ENCODE measurements at places on chromosomes 16 and 17.

- DNase-seq: no peak
Measured at GRCh38 chr17:74846621-74847020, 13.1 kb downstream of the GRIN2C start.

DNA sequence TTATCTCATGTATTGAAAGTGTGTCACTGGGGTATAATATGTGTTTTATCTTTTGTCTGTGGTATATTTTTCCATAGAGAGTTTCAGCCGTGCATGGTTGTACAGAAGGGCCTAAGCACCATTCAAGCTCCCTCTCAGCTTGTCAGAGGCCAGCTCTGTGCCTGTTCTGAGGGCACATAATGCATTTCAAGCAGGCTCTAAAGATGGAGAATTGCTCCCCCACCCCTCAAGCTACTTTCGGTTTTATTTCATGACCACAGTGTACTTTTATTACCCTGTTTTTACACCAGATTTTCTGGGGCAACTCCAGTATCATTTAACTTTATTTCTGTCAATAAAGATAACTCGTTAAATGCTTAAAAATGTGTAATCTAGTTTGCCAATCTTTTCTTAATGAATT lies 131.7 kb downstream of the SHISA6 start:
- DNase-seq: no peak

GRCh38 chr17:38719943-38720641 lies 10.0 kb upstream of the CISD3 start:
- no peak for DNase-seq

DNA sequence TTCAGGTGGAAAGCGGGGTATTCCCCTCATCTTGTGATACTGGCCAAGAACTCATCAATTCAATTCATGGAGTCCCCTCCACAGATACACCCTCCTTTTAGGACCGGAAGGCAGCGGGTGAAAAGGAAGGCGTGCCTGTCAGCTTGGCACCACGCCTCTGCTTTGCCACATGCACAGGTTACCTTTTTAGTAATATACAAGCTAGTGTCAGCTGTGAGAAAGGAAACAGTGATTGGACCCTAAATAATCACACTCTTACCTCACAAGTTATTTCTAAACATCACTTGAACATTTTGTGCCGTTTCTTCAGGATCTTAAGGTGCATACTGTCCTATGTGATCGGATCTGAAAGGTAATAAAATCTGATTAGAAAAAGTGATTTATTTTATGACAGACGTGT lies 15.7 kb downstream of the ZDHHC7 start:
- DNase-seq: no peak

- no peak for DNase-seq
Measured at GRCh38 chr17:31480904-31481782, 89.7 kb downstream of the RAB11FIP4 start.

DNA sequence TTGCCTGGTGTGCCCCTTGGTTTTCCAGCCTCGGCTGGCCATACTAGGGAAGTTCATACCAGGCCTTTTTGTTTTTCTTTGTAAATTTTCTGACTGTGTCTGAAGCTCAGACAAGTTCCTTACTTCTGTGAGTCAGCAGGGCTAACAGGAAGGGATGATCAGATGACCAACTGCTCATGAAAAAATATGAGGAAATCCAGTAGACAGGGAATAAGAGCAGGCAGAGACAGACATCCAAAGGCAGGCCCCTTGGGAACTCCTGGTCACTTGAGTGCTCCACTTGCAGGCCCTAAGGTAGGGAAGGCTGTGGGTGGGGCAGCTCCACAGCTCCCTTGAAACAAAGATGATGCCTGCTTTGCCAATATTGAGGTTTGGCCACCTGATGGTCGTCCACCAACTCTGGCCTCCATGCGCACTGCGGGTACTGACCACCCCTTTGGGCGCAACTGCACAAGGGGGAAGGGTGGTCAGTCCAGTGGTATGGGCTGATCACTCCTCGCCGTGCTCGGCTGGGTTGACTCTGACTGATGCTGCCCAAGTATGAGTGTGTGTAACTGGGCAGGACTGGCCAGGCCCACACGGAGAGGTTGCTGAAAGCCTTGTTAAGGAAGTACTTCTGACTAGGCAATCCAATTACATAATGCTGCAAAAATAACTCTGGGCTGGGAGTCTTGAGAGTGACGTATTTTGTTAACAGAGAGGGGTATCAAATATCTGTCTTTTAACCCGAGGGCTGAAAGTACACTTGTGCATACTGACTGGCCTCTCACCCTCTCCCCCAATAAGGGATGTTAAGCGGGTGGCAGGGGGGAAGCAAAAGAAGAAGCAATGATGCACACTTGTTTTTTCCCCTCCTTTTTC lies 20.8 kb upstream of the ZFHX3 start:
- peak; percentile 83 for DNase-seq

- no peak for DNase-seq
Measured at GRCh38 chr17:82390860-82391435, 19.4 kb downstream of the UTS2R start.

DNA sequence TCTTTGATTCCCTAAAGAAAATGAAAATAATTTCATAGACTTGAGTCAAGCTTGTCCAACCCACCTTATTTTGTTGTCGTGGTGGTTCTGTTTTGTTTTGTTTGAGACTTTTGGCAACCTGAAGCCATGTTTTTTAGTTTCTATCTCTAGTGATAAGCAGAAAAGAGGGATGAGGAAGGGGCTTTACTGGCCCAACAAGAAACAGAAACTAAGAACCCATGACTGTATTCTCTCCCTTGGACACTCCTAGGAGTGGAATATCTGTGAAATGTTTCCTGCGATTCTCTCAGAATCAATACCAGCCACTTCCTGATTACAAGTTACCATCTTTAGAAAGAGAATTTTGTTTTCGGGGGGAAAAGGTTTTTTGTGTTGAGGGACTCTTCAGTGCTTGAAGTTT lies 207.5 kb downstream of the PRKCA start:
- DNase-seq: no peak

GRCh38 chr17:32783602-32784001 lies 93.3 kb downstream of the MYO1D start:
- peak; percentile 83 for DNase-seq

GRCh38 chr16:55872130-55872529 lies 3.0 kb downstream of the CES5A start:
- DNase-seq: no peak

- DNase-seq: no peak
Measured at GRCh38 chr17:48625495-48626244, 488 bp downstream of the HOXB9 start.

GRCh38 chr17:44914148-44914547 lies 1.2 kb downstream of the GFAP start:
- DNase-seq: no peak

GRCh38 chr16:2008631-2009163 lies 924 bp downstream of the ZNF598 start:
- no peak for DNase-seq

GRCh38 chr16:54243202-54243601 lies 43.4 kb downstream of the IRX3 start:
- no peak for DNase-seq

GRCh38 chr16:81521141-81521626 lies 76.6 kb downstream of the CMIP start:
- no peak for DNase-seq

DNA sequence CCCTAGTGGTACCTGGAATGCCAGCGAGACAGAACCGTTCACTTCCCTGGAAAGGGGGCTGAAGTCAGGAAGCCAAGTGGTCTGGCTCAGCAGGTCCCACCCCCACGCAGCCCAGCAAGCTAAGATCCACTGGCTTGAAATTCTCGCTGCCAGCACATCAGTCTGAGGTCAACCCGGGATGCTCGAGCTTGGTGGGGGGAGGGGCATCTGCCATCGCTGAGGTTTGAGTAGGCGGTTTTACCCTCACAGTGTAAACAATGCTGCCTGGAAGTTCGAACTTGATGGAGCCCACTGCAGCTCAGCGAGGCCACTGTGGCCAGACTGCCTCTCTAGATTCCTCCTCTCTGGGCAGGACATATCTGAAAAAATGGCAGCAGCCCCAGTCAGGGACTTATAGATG lies 464.7 kb upstream of the TOM1L1 start:
- DNase-seq: no peak

DNA sequence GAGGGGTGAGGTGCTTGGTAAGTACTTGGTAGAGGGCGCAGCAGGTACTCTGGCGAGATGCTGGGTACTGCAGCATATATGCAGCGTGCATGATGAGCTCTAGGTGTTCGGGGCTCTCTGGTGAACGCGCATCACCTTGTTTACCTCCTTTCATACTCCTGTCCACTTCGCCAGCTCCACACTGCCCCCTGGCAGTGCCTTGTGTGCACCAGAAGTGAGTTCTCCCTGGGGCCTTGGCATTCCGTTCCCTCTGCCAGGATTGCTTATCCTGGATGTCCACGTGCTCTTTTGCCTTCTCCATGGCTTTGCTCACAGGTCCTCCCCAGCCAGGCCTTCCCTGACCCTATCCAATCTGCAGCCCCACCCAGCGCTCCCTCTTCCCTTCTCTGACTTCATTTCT lies 154.2 kb downstream of the MRM1 start:
- DNase-seq: peak; percentile 48

- no peak for DNase-seq
Measured at GRCh38 chr16:54317101-54317611, 30.6 kb upstream of the IRX3 start.

DNA sequence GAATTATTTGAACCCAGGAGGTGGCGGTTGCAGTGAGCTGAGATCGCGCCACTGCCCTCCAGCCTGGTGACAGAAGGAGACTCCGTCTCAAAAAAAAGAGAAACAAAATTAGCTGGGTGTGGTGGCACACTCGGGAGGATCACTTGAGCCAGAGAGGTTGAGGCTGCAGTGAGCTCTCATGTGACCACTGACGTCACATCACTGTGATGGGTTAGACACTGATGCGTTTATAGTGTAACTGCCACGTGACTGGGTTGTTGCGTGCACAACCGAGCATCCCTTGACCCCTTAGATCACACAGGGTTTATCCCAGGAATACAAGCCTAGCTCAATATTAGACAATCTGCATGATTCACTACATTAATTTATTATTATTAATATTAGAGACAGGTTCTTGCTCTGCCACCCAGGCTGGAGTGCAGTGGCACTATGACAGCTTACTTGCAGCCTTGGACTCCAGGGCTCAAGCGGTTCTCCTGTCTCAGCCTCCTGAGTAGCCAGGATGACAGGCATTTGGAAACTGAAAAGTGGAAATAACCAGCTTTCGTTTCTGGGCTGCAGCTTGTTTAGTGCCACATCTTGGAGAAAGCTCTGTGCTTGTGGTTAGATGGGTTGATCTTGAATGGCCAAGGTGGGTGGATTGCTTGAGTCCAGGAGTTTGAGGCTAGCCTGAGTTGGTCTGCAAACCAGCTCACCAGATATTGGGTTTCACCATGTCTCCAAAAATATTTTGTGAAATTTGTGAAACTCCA lies 26.4 kb upstream of the ABR start:
- DNase-seq: no peak

DNA sequence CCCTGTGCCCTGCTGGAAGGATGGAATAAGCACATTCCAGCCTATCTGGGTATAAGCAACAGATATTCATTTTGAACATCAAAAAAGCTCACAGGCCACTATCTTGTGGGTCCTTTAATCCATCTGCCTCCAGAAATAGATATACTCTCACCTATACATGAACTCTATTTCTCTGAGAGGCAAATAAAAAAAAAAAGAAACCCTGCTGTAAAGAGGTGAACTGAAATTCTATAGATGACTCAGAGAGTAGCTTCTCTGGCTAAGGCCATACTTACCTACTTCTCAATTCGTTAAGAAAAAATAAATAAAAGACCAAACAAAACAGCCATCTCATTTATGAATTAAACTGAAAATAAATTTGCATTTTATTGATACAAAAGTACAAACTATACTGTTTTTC lies 86.3 kb downstream of the DYNLRB2 start:
- no peak for DNase-seq

- no peak for DNase-seq
Measured at GRCh38 chr16:69407702-69408323, 16.6 kb upstream of the CYB5B start.

GRCh38 chr16:72092832-72093447 lies 480 bp downstream of the TXNL4B start:
- peak; percentile 9 for DNase-seq

- no peak for DNase-seq
Measured at GRCh38 chr17:40932608-40933007, 4.8 kb downstream of the KRT23 start.

DNA sequence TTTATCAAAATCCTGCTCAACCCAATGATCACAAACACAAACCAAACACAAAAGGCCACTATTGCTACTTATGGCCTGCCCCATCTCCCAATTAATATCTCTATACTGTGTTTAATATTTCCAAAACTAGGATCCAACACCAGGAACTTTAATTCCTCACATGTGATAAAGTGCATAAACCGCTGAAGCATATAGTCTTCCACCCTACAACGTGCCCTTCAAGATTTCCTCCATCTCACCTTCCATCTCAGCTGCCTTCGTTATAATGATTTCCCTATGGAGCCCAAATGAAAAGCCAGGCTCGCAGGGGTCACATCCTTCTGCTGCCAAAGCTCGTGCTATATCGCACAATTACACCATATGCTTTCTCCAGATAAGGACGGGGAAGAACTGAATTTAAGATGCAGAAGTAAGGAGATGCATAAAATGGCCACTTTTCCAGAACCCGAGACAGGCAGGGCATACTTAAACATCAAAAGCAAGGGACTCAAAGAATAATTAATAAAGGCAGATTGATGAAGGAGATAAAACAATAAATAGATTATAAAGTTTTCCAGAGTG lies 1.8 kb downstream of the MYH10 start:
- DNase-seq: no peak

DNA sequence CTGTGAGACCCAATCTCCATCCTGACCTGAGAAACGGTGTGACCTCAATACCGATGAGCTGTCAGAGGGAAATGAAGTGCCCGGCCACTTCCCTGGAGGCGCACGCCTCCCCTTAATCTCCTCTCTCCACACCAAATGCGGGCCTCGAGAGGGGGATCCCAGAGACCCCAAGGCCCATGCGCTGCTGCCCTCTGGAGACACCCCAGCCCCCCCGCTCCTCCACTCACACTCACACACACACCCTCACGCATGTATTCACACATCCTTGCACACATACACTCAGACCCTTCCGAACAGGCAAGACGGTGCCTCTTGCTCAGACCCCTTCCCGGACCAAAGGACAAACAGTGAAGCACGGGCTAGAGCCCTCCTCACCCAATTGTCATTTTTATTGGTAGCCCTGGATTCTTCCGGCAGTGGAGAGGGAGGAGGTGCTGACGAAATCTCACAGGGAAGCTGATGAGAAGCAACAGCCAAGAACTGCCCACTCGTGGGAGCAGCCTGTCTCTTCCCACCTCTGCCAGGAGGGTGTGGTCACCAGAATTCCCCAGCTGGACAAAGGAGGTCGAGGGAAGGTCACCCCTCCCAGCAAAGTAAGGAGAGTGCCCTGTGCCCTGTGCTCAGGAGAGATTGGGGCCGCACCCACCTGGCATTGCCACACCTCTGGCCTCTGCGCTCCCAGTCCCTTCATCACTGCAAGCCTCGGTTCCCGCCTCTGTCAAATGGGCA lies 136.0 kb upstream of the TNRC6C start:
- no peak for DNase-seq

DNA sequence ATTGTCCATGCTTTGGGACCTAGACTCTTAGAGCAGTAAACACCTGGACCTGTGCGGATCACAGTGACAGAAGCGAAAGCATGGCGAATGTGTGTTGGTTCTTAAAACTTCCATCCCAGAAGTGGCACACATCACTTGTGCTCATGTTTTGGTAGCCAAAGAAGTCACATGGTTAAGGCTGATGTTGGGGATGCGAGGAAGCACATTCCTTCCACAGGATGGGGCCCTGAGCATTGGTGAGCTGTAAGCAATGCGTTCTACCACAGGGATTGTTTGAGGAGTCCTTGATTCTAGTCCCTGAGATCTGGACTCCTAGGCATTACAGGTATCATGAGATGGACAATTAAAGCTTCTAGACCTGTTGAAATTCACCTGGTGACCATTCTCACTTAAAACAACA lies 375.9 kb downstream of the UTP18 start:
- DNase-seq: no peak
